ENCODE measurements at places on chromosomes 16 and 17. TPM values are rescaled to one million over a fixed set of nuclear protein-coding genes. Genes with fewer than 3 reads are reported as not detected.

GRCh38 chr17:37521821-37522220, 32.1 kb downstream of the DUSP14 start:
- no peak for DNase-seq

GRCh38 chr17:15257258-15257788, 7.8 kb downstream of the PMP22 start:
- peak; percentile 32 for DNase-seq

- DNase-seq = no peak
Measured at GRCh38 chr17:67546578-67547527, 169.8 kb downstream of the PITPNC1 start.

DNA sequence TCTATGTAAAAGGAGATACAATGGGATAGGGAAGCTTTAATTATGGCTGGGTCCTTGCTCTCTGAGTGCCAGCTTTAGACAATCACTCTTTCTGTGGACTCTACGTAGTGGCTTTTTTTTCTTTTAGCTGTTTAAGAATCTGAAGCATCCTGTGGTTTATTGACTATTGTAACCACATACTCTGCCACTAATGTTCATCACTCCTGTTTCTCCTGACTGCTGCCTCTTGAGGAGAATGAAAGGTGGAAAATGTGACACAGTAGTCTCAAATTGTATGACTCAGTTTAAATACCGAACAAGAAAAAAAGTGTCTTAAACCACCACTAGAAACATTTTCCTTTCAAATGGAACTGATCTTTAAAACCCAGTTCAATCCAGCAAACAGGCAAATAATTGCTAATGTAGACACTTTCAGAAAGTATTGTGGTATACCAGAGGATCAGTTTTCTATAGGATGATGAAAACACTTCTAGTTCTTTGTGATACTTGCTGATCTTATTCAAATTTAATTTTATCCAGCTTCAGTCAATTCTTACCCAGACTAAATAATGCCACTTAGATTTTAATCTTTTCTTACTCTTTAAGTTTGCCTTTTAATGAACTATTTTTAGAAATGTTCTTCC, 302.7 kb upstream of the PMFBP1 start:
- no peak for DNase-seq

DNA sequence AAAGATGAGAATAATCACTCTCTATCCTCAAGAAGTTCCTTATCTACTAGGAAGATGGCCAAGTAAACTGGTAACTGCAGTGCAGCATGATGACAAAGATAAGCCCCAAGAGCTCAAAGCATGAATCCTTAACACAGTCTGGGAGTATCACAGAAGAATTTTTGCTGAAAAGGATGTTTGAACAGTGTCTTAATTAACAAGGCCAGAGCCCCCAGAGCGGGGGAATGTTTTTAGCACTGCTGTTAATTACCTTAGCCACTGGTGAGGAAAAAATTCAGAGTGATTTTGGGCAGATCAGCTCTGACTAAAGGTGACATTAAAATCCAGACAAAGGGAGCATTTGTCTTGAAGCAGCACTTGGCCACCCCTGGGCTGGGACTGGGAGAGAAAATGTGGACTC, 30.1 kb downstream of the ADAMTS18 start:
- no peak for DNase-seq

RRN3 gene
- total RNA-seq = 35.8 TPM

DNA sequence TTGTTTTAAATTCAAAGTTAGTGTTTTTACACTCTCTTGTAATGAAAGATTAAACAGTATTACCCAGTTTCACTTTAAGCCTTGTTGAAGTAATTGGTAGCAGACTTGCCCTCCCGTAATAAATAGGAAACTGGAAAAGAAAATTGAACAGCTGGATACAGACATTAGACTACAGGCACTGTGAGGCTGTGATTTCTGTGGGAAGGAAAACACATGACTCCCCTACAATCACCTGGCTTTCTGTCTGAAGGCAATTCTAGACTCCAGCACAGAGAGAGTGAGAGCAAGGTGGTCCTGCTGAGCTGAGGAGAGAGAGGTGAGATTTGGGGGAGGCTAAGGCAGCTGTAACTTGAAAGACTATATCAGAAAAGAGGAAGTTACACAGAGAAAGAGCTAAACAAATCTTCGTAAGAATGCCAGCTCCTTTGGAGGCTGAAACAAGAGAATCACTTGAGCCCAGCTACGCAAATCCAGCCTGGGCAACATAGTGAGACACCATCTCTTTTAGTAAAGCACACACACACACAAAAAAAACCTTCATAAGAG, 57.8 kb upstream of the CDYL2 start:
- DNase-seq = no peak

GRCh38 chr17:73478334-73478733, 165.9 kb downstream of the SDK2 start:
- no peak for DNase-seq

SCNN1B gene
- not detected for total RNA-seq

- DNase-seq = no peak
Measured at GRCh38 chr17:14207791-14208190, 28.9 kb downstream of the CDRT15 start.

DNA sequence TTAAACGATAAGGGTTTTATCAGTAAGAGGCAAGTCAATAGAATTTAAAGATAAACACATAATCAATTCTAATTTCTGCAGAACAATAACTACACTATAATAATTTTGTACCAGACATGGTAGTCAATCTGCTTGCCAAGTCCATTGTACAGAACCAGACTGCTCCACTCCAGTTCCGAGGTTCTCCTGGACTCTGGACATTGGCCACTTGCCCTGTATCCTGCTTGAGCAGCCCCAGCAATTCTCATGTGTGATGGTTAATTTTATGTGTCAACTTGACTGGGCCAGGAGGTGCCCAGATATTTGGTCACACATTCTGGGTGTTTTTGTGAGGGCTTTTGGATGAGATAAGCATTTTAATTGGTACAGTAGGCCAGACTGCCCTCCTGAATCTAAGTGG, 384.6 kb downstream of the SLC39A11 start:
- no peak for DNase-seq

- no peak for DNase-seq
Measured at GRCh38 chr17:66343531-66344078, 41.2 kb downstream of the PRKCA start.

GRCh38 chr17:64728041-64728695, 66.1 kb upstream of the SMURF2 start:
- no peak for DNase-seq

TPSAB1 gene
- total RNA-seq = not detected

- DNase-seq = no peak
Measured at GRCh38 chr17:62673614-62674362, 46.3 kb downstream of the MRC2 start.

TNFRSF17 gene
- 6.9 TPM for total RNA-seq

- no peak for DNase-seq
Measured at GRCh38 chr17:21455761-21456160, 79.6 kb downstream of the KCNJ12 start.

- DNase-seq = no peak
Measured at GRCh38 chr17:10673312-10673711, 16.2 kb upstream of the MYH3 start.

GRCh38 chr16:67928561-67929364, 2.9 kb downstream of the CTRL start:
- peak; percentile 64 for DNase-seq
